ENCODE measurements at places on chromosomes 4 and X.

DNA sequence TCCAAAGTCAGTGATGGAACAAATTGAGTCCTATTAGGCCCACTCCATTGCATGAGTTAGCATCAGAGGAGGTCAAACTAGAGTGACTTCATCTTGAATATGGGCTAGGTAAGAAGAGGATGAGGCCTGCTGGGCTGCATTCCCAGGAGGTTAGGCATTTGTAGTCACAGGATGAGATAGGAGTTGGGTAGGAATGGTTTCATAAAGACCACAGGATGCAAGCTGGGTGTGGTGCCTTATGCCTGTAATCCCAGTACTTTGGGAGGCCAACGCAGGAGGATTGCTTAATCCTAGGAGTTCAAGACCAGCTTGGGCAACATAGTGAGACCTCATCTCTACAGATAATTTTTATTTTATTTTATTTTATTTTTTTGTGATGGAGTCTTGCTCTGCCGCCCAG lies 26.8 kb downstream of the PDGFRA start:
- DNase-seq: no peak

GRCh38 chr4:8198206-8198905 lies 734 bp upstream of the SH3TC1 start:
- no peak for DNase-seq

- no peak for DNase-seq
Observed at GRCh38 chr4:32789026-32789608, 2068.9 kb downstream of the PCDH7 start.

- DNase-seq: peak; percentile 30
Observed at GRCh38 chr4:110518889-110519490, 43.0 kb downstream of the ENPEP start.

DNA sequence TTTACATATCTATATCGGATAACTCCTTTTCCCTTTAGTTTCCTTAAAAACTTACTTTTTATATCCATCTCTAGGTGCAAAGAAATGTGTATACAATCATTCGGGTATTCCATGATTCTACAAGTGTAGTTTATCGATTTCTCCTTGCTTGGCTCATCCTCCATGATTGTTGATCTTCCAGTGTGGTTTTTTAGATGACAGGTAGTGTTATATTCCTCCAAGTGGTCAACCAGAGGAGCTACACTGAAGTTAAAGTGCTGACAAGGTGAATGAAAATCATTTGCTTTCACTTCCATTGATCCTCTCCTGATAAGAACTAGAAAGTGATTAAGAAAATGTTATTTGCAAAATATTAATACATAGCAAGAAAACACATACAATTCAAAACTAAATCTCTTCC lies 38.5 kb downstream of the TMEM156 start:
- DNase-seq: peak; percentile 13

Data from HEK293T (cell line).